Daoy (cell line): ENCODE measurements at places on chromosomes 3 and 15. TPM values are rescaled to one million over a fixed set of nuclear protein-coding genes. Genes with fewer than 3 reads are reported as not detected.

GRCh38 chr3:121895121-121895520 lies 920 bp downstream of the SLC15A2 start:
- no peak for DNase-seq

- DNase-seq: peak; percentile 93
These were observed 3.0 kb upstream of the ISLR2 start for GRCh38 chr15:74127255-74127953.

DNA sequence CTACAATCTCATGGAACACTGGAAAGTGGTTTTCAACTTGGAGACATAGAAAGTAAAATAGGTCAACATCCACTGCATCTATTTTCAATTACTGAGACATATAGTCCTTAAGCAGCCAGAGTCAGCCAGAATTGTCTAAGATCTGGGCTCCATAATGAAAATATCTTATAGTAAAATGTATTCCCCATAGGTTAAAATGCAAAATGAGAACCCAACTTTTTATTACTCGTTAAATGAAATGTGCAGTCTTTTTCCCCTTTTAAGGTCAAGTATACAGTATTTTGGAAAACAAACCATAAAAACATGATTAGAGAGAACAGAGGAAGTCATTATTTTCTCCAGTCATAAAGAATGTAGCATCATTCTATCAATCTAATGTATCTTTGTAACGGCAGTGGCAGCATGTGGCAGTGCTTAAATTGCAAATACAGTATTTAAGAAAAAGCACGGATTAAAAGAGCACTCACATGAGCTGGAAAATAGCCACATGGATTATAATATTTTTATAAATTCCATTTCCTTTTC lies 64.4 kb upstream of the CPB1 start:
- no peak for DNase-seq

GRCh38 chr3:184261270-184261853 lies at the start of gene CAMK2N2:
Gene CAMK2N2, minus strand, starts transcription at chr3:184261553. Its CDS starts 268 bp downstream, at chr3:184261285.
- peak; percentile 92 for DNase-seq

- peak; percentile 61 for DNase-seq
These were observed 48.0 kb upstream of the SCAANT1 start for GRCh38 chr3:63960048-63960711.

GRCh38 chr3:181455276-181455675 lies 256.4 kb upstream of the SOX2 start:
- DNase-seq: no peak

DNA sequence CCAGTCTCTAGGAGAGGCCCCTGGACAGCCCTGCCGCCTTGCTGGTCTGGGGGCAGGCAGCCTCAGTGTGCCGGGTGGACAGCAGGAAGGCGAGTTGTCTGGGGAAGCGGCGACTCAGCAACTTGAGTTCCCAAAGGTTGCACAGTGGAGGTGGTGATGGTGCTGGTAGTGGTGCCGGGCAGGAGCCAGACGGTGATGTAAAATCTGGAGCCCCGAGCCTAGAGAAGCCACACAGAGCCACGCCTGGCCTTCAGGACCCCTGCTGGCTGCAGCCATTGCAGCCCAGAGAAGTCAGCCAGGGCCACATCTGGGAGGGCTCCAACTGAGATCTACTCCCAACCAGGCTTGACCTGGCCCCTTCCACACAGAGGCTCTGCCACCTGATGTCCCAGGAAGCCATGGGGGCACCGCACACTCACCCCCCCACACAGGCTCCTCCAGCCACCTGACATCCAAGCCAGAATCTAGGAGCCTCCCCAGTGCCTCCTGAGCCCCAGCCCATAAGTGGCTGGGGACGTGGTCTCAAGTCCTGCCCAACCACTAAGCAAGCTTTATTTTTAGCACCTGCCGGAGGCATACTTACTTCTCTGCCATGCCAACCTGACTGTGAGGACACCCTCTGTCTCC lies 8.8 kb downstream of the C3orf22 start:
- DNase-seq: no peak

DNA sequence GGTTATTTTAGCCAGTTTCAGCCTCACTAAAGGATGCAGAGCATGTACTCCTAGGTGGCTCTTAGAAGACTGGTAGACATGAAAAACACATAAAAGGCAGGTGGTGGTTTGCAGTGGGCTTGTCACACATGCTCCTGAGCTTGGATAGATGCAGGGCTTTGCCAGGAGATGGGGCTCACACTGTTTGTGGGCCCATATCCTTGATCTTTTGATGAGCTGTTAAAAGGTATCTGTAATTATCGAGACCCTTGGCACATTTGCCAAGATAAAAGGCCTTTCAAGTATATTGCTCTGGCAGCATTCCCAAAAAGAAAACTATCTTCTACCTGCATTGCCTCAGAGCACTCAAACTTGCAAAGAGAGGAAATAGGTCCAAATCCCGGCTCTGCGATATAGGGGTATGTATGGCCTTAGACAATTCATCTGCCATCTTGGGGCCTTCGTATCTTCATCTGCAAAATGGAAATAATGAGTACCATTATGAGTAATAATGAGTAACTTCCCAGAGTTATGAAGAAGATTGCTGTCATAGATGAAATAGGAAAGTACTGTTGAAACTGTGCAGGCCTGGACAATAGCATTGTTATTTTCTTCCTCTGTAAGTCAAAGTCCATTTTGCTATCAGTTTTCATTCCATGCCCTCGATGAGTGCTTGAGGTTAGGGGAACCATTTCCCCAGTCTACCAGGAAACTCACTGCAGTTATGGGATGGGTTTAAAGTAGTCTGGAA lies 172.7 kb downstream of the SYNPR start:
- no peak for DNase-seq

GRCh38 chr3:179172546-179172945 lies 24.4 kb downstream of the PIK3CA start:
- no peak for DNase-seq

GRCh38 chr3:49940667-49941249 lies 808 bp downstream of the RBM6 start:
- DNase-seq: no peak

DNA sequence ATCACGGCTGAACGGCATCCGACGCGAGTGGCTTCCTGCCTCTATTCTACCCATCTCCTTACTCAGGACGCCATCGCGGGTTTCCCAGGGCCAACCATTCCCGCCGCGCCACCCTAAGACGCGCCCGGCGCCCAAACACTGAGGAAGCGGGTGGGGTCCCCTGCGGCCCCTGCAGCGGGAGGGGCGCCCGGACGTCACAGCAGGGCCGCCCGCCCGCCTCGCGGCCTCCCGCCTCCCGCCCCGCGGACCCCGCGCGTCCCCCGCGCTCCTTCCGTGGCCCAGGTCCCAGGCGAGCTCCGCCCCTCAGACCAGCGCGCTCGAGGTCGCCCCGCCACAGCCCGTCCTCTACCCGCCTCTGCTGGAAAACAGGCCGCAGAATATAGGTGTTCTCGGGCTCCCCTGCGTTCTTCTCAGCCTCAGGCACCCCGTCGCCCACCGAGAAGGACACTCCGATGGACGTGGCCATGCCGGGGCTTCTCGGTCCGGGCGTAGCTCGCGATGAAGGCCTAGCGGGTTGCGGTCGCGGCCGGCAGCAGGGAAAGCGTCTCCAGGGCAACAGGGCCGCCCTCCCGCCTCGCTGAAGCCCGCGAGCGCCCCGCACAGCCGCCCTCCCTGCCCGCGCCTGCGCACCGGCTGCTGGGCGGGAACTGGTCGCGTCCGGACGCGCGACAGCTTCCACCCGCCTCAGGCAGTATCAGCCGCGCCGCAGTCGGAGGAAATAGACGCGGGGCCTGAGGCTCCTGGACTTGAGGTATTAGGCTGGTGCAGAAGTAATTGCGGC lies at the start of gene DYNLT2B:
TSS of gene DYNLT2B (minus strand) at position 554 of the 781 bp plus-strand sequence. CDS start at position 466, 88 bp downstream.
- peak; percentile 96 for DNase-seq

- no peak for DNase-seq
These were observed 71.9 kb downstream of the ARHGEF26 start for GRCh38 chr3:154193000-154193615.

DNA sequence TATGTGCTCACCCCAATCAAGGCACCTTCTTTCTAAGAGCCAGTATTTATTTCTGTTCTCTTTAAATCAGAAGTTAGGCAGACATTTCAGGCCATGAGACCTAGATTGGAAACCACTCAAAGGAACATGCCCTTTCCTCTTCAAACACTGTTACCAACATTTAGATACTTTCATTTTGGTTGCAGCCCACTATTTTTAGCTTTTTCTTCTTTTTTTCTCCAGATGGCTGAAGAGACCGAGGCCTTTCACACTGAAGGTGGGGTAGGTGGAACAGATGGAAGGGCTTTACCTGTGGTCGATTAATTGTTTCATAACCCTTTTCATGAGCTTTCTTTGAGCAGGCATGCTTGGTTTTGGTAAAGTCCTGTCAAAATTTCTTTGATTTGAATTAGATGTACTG lies 10.9 kb upstream of the LZTFL1 start:
- DNase-seq: no peak

DNA sequence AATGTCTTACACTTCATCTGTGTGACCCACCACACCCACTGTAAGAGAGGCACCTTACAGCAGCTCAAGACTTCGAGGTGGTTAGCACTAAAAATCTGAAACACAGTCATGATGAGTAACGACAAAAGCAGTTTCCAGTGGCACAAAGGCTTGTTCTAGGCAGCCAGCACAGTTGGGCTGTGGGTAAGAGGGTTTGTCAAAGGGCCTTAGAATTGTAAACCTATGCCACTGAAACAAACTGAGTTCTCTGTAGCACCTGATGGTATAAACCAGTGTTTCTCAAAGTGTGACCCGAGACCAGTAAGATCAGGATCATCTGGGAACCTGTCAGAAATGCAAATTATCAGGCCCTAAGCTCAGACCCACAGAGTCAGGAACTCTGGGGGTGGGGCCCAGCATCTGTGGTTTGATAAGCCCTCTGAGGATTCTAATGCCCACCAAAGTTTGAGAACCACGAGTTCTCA lies 36.5 kb downstream of the DAPK2 start:
- peak; percentile 79 for DNase-seq

DNA sequence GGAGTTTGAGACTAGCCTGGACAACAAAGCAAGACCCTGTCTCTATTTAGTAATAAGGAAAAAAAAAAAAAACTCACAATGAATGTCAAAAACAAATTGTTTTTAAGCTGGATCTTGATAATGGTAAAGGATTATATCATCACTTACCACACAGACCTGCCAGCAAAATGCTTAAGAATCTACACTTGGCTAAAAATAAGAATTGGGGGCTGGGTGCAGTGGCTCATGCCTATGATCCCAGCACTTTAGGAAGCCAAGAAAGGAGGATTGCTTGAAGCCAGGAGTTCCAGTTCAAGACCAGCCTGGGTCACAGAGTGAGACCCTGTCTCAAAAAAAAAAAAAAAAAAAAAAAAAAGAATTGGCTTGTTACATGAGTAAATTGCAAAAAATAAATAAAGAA lies 31.0 kb downstream of the ACAP2 start:
- no peak for DNase-seq

DNA sequence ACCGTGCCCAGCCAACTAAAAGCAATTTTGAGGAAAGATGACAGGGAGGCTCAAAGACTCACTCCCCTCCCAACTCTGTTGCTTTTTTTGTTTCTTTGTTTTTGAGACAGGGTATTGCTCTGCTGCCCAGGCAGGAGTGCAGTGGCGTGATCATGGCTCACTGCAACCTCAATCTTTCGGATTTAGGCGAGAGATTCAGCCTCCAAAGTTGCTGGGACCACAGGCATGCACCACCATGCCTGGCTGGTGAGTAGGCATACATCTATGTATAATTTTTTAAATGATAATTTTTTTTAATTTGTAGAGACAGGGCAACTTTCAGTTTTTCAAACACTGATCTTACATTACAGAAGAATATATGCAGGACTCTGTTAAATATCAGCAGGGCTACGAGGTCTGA lies 15.8 kb upstream of the THUMPD3 start:
- DNase-seq: no peak

- DNase-seq: peak; percentile 62
These were observed 136.5 kb upstream of the MLF1 start for GRCh38 chr3:158434412-158435038.

- peak; percentile 40 for DNase-seq
These were observed 135.4 kb downstream of the RAB11A start for GRCh38 chr15:66004618-66005262.

- DNase-seq: no peak
These were observed 144.8 kb downstream of the SMAD6 start for GRCh38 chr15:66846811-66847210.

DNA sequence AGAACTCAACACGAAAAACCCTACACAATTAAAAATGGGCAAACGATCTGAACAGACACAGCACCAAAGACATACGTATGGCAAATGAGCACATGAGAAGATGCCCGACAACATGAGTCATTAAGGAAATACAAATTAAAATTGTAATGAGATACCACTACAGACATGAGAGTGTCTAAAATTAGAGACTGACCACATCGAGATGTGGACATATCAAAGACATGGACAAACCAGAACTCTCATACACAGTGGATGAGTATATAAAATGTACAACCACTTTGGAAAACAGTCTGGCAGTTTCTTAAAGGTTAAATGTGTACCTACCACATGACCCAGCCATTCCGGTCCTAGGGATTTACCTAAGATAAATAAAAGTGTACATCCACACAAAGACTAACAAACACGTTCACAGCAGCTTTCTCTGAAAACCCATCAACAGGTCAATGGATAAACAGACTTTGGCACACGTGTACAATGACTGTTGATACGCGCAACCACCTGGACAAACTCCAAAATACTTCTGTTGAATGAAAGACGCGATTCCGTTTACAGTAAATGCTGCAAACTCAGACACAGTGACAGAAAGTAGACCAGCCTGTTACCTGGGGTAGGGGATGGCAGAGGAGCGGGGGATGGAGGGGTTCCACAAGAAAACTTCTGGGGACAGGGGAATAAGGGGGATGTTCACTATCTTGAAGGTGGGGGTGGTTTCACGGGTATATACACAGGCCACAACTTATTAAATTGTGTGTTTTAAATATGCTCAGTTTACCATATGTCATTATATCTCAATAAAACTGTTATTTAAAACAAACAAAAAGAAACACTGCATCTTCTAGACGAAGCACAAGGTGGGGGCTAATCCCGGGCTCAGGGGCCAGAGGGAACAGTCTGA lies 2.1 kb downstream of the TNK2 start:
- no peak for DNase-seq

DNA sequence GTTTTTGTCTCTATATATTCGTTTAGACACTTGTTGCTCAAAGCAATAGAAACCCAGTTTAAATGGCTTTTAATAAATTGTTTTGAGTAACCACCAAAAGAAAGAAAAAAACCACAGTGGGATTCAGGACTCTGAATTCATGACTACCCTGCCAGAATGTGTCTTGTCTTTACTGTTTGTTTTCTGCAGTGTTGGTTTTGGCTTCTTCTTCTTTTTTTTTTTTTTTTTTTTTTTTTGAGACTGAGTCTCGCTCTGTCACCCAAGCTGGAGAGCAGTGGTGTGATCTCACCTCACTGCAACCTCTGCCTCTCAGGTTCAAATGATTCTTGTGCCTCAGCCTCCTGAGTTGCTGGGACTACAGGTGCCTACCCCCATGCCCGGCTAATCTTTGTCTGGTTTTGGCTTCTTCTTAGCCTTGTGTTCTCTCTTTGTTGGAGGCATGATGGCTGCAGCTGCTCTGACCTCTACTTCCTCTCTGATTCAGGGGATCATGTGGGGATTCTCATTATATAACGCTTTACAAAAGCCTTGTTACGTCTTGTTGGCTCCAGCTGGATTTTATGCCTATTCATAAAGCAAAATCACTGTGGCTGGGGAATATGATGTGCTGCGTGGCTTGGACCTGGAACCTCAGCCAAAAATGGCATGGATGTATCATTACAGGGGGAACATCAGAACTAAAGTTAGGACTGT lies 54.0 kb downstream of the PLS1 start:
- peak; percentile 11 for DNase-seq

The GMPS gene
- total RNA-seq: 98.7 and 143 TPM in 2 replicates

The TMF1 gene
- 11.0 and 19.3 TPM in 2 replicates for total RNA-seq

The IL12A gene
- total RNA-seq: 0.51 TPM in 1 of 2 replicates, not detected in the other

The MESP2 gene
- 0.29 and 0.54 TPM in 2 replicates for total RNA-seq

The GPR149 gene
- not detected in 2 replicates for total RNA-seq

The MCF2L2 gene
- total RNA-seq: 0.09 and 0.46 TPM in 2 replicates

The CA12 gene
- 5.0 and 5.2 TPM in 2 replicates for total RNA-seq
